H54 (cell line): ENCODE measurements at places on chromosomes 4 and X.

DNA sequence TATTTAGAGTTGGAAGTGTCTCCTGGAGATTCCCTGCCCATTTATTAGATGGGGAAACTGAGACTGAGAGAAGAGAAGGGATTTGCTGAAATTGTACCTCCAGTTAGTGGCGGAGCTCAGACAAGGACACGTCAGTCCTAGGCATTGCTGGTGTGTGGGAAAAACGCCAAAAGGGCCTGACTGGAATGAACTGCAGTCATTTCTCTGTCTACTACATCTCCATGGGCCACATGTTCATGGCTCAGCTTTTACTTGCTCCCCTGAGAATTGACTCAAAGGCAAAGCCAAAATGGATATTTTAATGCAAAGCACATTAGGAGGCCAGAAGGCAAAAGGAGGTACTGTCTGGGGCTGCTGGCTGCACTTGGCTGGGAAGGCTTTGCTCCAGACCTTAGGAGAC, 3.9 kb downstream of the TFDP3 start:
- no peak for DNase-seq

- no peak for DNase-seq
These were observed 16.5 kb upstream of the FGFR3 start for GRCh38 chr4:1776521-1777161.

DNA sequence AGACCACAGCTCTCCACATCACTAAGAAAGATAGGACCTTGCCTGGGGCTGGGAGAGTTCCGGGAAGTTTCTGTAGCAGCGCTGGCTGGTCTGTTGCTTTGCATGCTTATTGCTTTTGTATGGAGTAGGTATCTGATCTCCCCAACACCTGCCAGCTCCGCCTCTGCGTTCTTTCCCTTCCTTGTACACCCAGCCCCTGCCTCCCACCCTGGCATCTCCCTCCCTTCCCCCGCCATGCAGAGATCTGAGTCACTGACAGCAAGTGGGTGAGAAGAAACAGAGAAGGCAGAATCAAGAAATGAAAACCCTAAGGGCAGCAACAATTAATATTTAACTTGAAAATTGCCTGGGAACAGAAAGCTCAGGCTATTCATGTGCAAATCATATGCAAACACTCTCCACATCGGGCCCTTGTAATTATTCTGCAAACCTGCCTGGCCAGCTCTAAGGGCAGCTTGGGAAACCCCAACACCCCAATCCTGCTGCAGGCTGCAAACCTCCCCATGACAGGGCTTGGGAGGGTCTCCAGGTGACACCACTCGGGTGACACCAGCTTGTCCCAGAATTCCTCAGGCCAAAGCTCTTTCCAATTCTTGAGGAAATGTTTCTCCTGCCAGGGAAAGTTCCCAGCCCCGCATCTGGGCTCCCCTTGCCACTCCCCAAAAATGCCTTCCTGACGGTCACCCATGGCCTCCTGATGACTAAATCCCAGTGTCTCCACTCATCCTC, 257.2 kb downstream of the FBXW7 start:
- no peak for DNase-seq

GRCh38 chrX:149074398-149074797, 430.7 kb downstream of the IDS start:
- DNase-seq, result no peak

DNA sequence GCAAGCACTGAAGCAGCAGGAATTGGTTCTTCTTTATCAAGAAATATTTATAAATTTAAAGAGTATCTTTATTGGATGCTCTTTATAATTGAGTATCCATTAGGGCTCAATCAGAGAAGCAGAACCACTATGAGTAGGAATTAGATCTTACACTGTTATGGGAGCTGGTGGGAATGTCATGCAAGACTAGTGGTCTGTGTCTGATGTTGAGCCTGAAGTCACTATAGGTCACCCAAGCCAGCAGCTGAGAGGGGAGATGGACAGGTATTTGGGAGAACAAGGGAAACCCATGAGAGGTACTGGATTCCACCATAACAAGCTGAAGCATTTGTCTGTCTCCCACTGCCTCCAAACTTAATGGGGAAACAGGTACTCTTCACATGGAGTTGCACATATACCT, 283.7 kb upstream of the BOD1L1 start:
- DNase-seq, result no peak

DNA sequence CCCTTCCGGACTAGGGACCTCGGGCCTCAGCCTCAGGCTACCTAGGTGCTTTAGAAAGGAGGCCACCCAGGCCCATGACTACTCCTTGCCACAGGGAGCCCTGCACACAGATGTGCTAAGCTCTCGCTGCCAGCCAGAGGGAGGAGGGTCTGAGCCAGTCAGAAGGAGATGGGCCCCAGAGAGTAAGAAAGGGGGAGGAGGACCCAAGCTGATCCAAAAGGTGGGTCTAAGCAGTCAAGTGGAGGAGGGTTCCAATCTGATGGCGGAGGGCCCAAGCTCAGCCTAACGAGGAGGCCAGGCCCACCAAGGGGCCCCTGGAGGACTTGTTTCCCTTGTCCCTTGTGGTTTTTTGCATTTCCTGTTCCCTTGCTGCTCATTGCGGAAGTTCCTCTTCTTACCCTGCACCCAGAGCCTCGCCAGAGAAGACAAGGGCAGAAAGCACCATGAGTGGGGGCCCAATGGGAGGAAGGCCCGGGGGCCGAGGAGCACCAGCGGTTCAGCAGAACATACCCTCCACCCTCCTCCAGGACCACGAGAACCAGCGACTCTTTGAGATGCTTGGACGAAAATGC, at the start of gene WAS:
WAS (plus strand) TSS at position 389 of the 572 bp plus-strand sequence; CDS start at position 444, 55 bp downstream.
- DNase-seq, result no peak

DNA sequence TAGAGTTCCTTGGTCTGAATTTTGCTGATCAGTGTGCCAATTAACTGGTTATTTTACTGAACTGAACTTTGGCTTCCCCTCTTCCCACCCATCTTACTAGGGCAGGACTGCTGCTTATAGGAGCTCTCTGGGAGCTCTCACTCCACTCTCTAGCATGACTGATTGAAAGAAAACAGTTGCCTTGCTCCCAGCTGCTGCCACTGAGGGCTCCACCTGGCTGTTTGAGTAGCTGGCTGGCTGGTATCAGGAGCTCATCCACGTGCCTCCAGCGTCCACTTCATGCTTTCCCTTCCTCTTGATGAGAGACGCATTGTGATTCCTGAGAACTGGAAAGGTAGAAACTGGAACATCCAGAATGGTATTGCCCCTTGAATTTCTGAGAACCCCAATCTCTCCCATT, 73.0 kb upstream of the KLHL13 start:
- no peak for DNase-seq

- DNase-seq, result no peak
These were observed 239.4 kb upstream of the CTSO start for GRCh38 chr4:156193106-156193505.

GRCh38 chr4:19577097-19577496, 674.6 kb upstream of the SLIT2 start:
- DNase-seq, result no peak

GRCh38 chrX:116417214-116417613, 19.2 kb upstream of the SLC6A14 start:
- no peak for DNase-seq

DNA sequence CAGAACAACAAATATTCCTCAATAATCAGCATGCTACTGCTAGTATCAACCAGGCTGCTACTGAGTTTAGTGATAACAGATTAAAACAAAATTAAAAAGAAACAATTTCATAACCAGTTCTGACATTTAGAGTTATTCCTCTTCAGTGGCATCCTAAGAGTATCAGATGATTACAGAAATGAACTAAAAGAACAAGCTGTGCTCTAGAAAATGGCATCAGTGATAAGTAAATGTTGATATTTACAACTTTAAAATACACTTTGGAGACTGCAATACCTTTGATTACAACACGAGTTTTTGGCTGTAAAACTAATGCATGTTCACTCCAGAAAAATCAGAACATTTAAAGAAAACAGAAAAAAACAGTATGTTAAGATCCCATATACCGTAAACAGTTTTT, 72.9 kb downstream of the ADGRA3 start:
- DNase-seq, result no peak

DNA sequence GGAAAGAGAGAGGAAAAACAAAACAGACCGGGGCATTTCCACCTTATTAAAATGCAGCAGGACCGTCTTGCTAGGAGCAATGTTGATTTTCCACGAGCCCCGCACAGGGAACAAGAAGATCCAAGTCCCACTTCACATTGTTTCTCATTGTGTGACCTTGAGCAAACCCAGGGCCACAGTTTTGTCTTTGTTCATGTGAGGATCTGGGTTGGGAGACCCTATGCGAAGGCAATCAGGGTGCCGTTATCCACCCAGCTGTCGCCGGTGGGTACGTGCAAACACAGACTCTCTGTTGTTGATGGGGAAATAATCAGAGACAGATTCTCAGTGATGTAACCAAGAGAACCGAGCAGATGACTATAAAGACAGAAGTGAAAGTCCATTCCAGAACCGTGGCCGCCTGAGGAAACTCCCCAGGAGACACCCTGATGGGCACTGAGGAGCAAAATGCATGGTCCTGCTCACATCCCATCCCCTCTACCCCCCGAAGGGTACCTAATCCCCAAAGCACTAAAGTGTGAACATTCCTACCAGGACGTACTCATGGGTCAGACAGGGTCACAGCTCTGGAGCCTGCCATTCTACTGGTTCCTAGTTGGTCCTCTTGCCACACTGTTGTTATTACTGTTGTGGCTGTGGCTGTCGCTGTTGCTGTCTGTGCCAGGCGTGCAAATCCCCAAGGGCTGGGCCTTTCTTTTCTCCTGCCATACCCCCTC, 102.7 kb upstream of the RBPJ start:
- DNase-seq, result no peak

DNA sequence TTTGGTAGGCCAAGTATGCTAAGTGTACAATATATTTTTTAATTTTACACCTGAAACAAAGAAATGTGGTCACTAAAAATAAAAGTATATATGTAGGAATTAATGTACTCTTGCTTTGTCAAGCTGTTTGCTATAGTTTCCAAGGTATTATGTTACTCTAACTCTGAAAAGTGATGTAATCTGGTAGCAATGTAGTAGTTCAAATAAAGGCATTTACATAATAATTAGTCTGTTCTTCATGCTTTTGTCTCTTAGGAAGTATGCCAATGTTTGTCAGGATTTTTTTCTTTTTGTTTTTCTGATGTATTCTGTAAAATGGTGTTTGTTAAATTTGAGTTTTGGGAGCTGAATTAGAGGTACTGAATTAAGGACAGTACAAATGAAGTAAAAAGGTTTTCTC, 89.5 kb downstream of the PLS3 start:
- DNase-seq, result no peak

DNA sequence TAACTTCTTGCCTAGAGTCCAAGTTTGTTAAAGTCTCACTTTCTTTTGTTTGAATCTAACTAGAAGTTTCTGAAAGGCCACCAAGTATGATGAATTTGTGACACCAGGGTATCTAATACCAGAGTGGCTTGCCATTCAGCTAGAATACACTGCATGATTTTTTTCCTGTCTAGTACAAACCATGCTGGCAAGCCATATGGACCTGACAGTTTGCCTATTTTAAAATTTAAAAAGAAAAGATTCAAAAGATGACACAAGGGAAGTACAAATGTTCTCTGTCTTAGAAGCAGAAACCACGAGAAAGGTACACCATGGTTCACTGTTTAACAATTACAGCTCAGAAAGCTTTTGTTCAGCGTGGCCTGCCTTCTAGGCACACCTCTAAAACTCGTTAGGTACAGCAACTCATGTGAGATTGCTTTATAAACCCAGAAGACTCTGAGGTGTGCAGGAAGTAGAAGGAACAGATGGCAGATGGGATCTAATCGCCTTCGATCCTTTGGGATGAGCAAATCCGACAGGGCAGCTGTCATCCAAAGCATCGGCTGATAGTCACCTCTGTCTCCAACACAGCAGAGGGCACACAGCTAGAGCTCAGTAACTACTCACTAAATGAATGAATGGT, 35.4 kb upstream of the CENPU start:
- no peak for DNase-seq

DNA sequence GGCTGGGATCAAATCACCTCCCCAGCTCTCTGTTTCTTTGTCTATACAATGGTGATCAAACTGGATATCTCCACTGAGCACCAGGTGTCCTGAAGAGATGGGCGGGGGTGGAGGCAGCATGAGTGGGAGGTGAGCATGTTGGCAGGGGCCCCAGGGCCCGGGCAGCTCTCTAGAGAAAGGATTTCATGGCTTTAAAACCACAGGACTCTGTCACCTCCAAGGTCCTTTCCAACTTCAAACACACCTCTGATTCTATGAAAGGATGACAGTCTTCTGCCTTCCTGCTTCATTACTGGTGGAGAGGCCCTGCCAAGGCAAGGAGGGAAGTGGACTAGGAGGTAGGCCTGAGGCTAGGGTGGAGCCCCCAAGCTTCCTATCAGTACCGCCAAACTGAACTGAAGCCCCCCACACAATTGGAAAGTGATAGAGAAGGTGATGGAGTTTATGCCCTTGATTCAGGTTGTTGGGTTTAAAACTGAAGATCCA, 38.6 kb downstream of the TRIM2 start:
- DNase-seq, result no peak

- no peak for DNase-seq
These were observed 105.9 kb upstream of the ADRA2C start for GRCh38 chr4:3660086-3660927.

DNA sequence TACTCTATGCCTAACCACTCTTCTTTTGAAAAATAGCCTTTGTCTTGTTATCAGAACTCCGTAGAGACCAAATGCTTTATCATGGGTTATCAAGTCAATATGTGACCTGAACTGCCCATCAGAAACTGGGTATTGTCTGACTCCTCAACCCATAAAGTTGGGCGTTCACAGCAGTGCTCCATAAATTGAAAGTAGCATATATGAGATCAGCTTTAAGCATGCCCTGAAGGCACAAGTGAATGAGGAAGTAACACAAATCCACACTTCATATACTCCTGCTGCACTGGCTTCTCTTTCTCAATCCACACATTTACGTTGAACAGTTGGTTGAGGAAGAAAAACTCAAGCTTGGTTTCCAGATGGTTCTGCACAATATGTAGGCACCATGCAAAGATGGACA, 1106.0 kb downstream of the STIM2 start:
- DNase-seq, result no peak

- no peak for DNase-seq
These were observed 308.7 kb downstream of the GBA3 start for GRCh38 chr4:23001478-23001877.

- no peak for DNase-seq
These were observed 2.4 kb downstream of the MID1 start for GRCh38 chrX:10617999-10618351.

- DNase-seq, result no peak
These were observed 1.1 kb downstream of the AFF2 start for GRCh38 chrX:148501386-148502066.

GRCh38 chr4:156595041-156595440, 376.6 kb downstream of the PDGFC start:
- no peak for DNase-seq

GRCh38 chr4:41610474-41610873, 72.5 kb downstream of the LIMCH1 start:
- no peak for DNase-seq

- DNase-seq, result no peak
These were observed 127.9 kb downstream of the SHROOM3 start for GRCh38 chr4:76562836-76563453.
